ENCODE measurements at places on chromosomes 6 and 20.

DNA sequence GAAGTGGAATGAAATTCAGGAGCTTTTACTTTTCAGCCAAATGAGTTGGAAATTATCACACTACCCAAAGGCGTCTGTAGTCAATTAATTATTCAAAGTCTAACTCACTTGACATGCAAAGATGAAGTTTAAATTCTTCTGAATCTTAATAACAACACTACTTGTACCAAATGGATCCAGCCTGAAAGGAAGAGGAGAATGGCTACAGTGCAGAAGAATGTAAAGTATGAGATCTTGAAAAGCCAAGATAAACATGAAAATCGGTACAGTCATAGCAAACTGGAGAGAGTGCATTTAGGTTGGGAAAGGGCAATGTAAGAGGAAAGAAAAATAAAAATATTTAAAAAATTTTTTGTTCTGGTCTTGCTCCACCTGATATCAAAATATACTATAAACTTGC is 195.5 kb downstream of the SIM1 start:
- no peak for DNase-seq

GRCh38 chr20:3222635-3223600 is 13.6 kb downstream of the ITPA start:
- DNase-seq, result no peak

DNA sequence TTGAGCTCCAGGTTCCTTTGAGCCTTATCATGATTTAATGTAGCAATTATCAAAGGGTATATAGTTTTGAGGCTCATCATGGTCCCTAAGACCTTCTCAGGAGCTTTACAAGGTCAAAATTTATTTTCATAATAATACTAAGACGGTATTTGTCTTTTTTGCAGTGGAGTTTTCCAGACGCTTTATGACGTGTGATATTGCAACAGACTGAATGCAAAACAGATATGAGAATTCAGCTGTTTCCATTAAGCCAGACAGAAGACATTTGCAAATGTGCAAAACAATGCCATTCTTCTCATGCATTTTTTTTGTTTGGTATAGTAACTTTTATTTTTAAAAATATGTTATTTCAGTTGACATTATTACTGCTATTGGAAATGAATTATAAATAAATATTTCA is 24.7 kb upstream of the CNKSR3 start:
- no peak for DNase-seq

GRCh38 chr6:90719321-90720195 is 132.7 kb upstream of the MAP3K7 start:
- DNase-seq, result no peak

DNA sequence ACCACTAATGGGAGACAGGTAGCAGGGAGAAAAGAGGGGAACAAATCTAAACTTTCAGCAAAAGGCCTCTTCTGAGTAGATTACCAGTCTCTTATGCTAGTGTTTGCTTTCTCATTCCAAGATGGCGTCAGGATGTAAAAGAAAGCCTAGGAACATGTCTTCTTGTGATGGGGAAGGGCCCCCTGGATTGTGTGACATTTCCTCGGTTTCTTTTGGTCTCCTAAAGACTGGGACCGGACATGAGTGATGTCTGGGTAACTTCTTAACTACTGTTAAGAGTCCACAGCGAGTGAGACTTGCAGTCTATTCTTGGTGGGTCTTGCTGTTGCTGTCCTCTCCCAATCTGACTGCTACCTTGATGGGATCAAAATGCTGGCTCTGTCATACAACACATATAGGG is 60.3 kb downstream of the ADGRB3 start:
- no peak for DNase-seq

DNA sequence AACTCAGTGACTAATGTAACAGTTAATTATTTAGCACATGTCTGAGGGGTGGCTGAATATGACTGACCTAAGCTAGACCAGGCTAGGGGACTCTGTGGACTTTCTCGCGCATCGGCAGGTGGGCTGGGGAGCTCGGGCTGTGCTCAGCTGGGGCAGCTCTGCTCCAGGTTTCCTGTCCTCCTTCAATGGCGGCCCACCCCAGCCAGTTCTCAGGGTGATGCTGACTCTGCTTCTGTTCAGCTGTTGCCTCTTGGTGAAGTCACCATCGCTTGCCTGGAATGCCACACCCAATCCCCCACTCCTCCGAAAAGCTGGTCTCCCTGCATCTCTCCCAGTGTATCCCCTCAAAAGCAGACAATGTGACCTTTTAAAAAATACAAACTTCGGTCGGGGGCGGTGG is 20.0 kb downstream of the PPP1R3G start:
- DNase-seq, result no peak

DNA sequence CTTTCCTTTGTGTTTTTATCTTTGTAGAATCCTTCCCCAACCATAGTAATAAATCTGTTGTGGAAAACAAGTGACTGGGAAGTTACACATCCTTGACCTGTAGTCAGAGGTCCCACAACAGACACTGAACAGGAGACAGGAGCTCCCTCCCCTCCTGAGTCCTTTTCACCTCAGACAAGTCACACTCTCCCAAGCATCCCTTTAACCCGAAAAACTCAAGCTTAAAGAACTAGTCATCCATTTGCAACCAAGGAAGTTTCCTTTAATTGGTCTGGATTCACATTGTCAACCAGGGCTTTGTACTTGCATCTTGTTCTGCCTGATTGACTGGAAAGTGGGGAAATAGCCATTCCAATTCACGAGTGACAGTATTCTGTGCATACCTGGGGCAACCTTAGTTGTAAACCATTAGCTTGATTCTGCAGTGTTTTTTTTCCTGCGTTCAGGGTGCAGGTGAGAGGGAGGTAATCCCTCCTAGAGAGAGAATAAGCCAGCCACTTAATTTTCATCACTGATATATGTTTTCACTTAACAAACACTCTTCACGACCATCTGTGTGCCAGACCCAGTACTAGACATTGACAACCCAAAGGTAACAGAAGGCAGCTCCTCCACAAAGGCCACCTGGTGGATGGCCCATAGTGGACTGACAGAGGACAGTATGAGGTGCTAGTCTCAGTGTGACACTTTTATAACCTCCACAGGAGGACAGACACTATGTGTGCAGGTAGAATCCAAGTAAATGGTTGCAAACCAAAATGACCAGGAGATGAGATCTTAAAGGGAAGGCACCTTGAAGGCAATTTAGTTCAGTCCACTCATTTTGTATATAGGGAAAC is 112.4 kb downstream of the SLX4IP start:
- DNase-seq, result no peak

- DNase-seq, result no peak
Observed at GRCh38 chr20:48329676-48330664, 497.8 kb downstream of the PREX1 start.

DNA sequence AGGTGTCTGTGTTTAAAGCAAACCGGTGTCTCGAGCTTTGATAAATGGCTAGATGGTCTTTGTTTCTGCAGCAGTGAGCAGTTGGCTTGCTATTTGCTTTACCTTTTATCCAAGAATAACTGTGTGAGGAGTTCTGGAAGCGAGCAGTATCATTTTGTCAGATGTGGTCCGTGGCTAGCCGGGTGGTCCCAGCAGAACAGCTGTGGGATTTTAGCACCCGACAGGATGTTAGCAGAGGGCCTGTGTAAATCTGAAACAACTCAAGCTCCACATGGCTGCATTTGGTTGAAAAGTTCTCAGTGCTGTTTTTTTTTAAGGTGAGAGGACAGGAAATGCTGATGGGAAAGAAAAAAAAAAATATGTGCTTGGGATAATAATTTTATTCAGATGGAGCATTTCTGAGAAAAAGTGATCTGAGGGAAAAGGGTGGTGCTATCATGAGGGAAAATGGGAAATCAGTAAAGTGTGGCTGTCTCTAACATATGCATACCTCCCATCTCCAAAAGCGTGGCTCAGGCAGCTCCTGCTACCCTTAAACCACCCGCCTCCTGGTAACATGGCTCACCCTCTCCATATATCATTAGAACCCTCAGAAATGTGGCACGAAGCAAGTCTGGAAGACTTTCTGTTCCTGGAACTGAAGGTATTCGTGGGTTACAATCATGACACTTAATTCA is 215.4 kb downstream of the TSHZ2 start:
- DNase-seq, result no peak

GRCh38 chr6:3617681-3618311 is 133.7 kb downstream of the PXDC1 start:
- DNase-seq, result no peak

GRCh38 chr6:72175916-72176315 is 289.6 kb downstream of the RIMS1 start:
- no peak for DNase-seq

DNA sequence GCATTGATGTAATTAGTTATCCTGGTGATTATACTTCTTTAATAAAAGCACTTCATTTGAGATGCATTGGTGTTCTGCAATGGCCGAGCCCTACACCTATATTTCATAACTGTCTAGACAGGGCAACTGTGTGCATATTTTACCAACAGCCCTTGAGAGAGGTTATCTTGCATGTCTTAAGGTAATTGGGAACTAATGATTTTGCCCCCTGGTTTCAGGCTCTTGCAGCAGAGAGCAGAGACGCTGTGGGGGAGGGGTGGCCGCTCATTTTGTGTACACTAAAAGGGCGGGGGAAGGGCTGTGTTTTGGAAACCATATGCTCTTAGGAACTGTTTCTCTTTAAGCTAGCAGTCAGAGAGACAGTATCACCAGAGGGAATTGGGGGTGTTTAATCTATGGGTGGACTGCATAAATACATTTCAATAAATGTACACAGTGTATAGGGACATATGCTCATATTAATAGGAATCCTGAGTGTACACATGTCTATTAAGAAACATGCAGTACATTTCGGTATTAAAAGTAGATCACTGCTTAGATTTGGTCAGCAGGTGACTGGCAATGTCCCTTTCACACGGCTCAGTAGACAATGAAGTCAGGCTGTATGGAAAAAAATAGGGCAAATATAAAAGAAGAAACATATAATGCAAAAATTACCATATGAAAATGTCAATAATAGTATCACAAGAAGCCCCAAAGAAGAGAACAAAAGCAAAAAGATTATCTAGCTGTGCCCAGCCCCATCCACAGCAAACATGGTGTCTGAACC is 402.9 kb upstream of the CITED2 start:
- DNase-seq, result no peak

DNA sequence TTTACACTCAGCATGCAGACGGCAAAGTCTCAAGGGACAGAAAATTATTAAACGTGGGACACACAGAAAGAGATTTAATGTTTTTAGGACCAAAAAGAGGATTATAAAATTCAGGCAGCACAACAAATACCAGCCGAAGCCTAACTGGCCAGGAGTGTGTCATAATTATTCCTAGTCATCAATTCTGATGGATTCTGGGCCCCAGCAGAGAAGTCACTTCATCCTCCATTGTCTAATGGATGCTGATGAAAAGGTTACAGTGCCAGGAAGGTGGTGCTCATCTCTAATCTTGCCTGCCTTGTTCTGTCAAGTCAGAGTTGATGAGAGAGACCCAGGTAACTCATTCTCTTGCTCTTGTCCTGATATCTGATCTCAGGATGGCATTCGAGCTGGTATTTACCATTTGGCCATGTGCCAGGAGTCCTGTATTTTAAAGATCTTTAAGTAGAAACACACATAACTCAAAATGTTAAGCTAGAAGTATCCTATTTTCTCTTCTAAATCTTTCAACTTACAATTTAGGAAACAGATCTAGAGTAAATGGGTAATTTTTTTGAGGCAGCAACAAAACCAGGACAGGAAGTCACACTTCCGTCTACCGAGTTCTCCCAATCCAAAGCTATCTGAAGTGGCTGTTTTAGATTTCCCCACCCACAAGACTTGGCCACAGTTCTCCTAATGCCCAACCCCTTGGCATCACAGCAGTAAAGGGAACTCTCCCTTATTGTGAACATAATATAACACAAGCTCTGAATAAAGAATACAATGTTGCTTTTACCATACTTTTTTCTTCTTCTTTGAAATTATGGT is 50.0 kb downstream of the ADAT2 start:
- DNase-seq, result no peak

- DNase-seq, result no peak
Observed at GRCh38 chr6:33451606-33452005, 2.8 kb upstream of the ZBTB9 start.

GRCh38 chr6:72809746-72810379 is 188.0 kb downstream of the KCNQ5 start:
- DNase-seq, result no peak

- no peak for DNase-seq
Observed at GRCh38 chr20:1333462-1334369, 4.8 kb upstream of the SDCBP2 start.

GRCh38 chr6:48213076-48213788 is 102.2 kb upstream of the PTCHD4 start:
- no peak for DNase-seq

GRCh38 chr6:137190583-137191094 is 17.2 kb upstream of the IL22RA2 start:
- DNase-seq, result no peak

DNA sequence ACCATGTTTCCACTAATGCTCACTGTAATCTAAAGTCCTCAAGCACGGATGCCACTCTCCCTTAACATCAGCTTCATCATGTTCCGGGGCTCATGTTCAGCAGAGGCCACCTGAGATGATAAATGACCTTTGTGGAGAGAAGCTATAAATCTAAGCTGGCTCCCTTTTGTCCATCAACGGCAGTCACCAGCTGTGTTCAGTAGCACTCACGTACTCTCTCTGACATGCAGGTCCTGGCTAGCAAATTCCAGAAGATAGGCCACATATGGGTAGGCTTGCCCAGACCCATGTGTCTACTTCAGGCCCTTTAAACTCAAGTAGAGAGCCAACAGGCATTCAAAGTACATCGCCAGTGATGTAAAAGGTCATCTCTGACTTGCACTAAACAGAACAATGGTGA is 38.6 kb downstream of the MYLK4 start:
- no peak for DNase-seq

- peak; percentile 72 for DNase-seq
Observed at GRCh38 chr6:155177363-155177961, 86.4 kb upstream of the CLDN20 start.

GRCh38 chr20:49483018-49483695 is 689 bp upstream of the KCNB1 start:
- DNase-seq, result no peak

DNA sequence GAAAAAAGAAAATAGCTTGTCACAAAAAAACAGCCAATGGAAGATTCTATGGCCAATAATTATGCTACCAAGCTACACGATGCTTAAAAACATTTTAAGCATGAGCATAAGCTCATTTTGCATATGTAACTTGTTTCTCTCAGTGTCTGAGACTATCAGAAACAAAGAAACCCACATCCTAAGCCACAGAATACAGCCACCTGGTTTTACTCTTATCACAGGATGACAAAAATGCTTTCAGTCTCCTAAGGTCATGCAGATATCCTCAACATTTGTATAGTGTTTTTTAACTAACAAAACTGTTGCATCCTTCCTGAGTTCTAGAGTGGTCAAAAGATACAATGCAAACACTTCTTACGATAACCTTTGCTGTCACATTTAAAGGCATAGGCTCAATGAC is 172.1 kb upstream of the RUNX2 start:
- DNase-seq, result peak; percentile 37

Data from CD4-positive, alpha-beta T cell treated with Interleukin-2 at 100 ng/mL for 4 hours (primary cell).